ENCODE measurements at places on chromosomes 5 and 9.
A peak's percentile ranks its signal among the peaks of the same experiment; 100 is the strongest.

DNA sequence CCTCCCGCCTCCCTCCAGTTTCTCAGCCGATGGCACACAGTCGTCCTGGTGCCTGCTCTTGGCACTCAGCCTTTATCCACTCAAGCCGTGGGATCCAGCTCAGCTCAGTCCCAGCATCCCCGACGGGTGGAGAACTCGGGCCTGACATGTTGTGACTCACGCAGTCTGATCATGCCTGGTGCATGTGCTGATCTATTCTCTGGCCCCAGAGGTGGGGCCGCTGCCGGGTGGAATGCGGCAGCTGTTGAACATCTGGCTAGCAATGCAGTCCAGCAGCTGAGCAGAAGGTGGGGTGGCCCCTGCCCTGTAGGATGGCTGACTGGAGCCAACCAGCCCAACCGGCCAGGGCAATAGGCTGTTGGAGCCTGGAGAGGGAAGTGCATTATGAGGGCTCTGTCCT, 1.7 kb upstream of the AIF1L start:
- DNase-seq: no peak

- no peak for DNase-seq
These were observed 132.6 kb upstream of the FSTL4 start for GRCh38 chr5:133744960-133745308.

DNA sequence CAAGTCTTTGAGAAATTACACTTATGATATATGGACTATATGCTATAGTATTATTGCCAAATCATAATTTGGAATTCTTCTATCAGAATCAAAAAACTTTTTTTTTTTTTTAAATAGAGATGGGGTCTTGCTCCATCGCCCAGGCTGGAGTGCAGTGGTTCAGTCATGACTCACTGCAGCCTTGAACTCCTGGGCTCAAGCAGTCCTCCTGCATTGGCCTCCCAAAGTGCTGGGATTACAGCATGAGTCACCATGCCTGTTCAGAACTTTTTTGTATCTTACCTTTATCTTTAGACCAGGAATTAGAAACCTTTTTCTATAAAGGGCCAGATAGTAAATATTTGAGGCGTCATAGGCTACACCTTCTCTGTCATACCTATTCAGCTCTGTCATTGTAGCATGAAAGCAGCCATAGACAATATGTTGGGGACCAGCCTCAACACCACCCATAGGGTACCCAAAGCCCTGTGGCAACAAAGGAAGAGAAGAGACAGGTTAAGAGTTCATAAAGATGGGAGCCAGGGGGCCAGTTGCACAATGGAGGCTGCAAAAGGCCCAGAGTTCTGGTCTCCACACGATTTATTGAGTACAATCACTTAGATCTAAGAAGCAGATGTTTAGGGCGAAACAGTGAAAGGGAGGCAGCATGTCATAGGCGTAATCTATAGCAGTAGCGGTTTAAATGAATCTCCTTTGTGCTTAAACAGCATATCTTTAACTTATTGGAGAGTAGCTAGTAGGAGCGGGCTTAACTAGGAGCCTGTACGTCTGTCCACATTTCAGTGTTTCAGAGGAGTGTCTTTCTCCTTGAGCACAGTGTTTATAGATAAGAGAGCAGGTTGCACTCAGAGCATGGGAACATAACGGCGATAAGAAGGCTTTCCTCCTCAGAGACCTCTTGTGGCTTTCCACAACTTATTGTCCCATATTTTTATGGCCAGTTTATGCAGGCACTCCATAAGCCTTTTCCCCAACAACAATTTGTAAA, 12.5 kb downstream of the ECM2 start:
- DNase-seq: no peak

GRCh38 chr5:163385271-163385670, 52.1 kb upstream of the CCNG1 start:
- DNase-seq: no peak

DNA sequence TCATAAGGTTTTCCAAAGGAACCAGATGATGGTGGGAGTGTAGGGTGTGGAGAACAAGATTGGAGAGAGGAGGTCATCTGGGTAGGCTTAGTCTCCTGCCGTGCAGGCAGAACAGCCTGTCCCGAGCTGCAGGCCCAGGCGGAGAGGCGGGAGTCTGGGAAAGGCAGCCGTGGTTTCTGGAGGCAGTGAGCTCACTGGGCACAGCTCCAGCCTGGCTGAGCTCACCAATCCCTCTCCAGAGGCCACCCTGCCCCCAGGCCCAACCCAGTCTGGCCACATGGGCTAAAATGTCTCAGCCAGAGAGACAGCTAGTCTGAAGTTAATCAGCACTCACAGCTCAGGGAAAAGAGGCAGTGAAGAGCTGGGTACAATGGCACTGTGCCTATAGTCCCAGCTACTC, 12.3 kb downstream of the P4HA2 start:
- DNase-seq: no peak

- DNase-seq: no peak
These were observed 171.3 kb downstream of the NR3C1 start for GRCh38 chr5:143231973-143232812.

DNA sequence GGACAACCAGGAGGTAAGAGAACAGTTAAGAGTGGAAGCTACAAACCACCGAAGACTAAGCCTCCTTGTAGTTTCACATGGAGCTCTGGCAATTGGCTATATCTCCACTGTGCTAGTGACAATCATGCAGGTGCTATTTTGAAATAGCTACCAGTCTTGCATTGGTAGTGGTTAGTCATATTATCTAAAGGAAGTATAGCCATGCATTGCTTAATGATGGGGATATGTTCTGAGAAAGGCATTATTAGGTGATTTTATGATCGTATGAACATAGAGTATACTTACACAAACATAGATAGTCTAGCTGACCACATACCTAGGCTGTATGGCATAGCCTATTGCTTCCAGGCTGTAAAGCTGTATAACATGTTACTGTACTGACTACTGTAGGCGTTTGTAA, 28.4 kb downstream of the HSDL2 start:
- DNase-seq: no peak

DNA sequence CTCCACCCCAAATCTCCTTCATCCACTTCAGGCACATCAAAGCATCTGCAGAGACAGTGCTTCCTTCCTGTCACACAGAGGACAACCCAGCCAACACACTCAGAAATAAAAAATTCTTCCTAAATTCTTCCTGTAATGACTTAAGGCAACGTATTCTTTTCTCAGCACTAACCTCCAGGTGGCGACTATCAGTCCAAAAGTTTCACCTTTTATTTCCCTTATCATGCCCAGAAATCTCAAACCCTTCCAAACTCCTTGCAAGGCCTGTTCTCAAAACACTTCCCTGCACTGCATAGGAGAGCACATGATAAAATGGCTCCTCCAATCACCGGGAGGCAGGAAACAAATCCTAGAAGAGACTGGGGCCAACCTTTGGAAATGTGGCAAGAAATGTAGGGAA, 35.1 kb downstream of the SLIT3 start:
- DNase-seq: no peak

GRCh38 chr9:36148311-36149051, 11.9 kb downstream of the GLIPR2 start:
- no peak for DNase-seq

GRCh38 chr9:113587471-113588031, 124.0 kb downstream of the RGS3 start:
- no peak for DNase-seq

- DNase-seq: no peak
These were observed 1849.5 kb upstream of the ACO1 start for GRCh38 chr9:30534896-30535295.

DNA sequence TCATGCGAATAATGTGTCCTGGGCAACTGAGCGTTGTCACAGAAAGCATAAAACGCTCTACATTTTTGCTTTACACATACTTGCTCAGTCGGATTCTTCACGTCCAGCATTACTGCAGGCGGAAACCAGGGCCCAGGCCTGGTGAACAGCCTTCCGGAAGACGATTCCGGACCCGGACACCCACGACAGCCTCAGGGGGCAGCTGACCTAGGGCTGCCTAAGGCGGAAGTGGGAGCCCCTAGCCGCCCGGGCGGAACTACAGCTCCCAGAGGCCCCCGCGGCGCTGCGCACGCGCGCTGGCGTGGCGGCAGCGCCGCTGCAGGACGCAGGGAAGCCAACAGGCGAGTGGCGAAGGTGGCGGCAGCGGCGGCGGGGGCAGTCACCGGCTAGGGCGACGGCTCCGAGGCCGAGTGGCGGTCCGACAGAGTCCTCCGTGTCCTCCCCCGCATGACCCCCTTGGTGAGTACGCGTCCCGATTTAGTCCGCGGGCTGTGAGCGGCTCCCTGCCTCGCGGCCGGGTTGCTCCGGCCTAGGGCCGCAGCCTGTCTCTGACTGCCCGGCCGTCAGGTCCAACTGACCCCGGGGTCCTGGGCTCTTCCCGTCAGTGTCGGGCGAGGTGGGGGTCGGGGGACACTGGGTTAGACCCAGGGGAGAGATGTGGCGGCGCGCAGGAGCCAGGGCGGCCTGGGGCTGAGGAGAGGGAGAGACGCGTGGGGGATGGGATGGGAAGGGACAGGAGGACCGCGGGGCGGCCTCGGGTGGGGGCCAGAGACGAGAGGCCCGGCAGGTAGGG, at the start of gene GAPVD1:
Gene GAPVD1 (plus strand): TSS at position 326 of the 793 bp plus-strand sequence. CDS start 37,096 bp downstream, outside the sequence.
- peak; percentile 97 for DNase-seq

- no peak for DNase-seq
These were observed 69.0 kb downstream of the SCAMP1 start for GRCh38 chr5:78429332-78429980.

- DNase-seq: no peak
These were observed 608.9 kb downstream of the DTWD2 start for GRCh38 chr5:118379470-118379869.

GRCh38 chr5:99272576-99272975, 343.8 kb upstream of the CHD1 start:
- DNase-seq: no peak

- DNase-seq: no peak
These were observed 157.2 kb upstream of the ATP10B start for GRCh38 chr5:161009194-161009593.

DNA sequence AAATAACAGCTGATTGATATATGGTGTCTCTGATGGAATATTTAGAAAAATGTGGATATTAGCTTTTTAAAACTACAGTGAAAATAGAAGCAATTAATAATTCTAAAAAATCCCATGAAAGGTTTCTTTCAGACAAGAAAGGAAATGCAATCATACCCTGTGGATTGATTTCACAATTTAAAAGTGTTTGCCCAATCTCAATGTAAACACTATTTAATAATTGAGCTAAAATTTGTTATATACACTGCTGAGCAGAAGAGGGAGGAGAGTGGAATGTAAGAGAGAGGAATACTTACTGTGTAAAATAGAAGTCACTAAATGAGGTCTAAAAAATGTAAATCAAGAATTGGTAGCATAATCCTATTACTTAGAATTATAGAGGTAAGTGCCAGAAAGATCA, 76.9 kb downstream of the FEM1C start:
- no peak for DNase-seq

GRCh38 chr5:54518146-54518817, 723 bp downstream of the SNX18 start:
- DNase-seq: no peak

- DNase-seq: no peak
These were observed 68.5 kb downstream of the SLC28A3 start for GRCh38 chr9:84271921-84272556.

DNA sequence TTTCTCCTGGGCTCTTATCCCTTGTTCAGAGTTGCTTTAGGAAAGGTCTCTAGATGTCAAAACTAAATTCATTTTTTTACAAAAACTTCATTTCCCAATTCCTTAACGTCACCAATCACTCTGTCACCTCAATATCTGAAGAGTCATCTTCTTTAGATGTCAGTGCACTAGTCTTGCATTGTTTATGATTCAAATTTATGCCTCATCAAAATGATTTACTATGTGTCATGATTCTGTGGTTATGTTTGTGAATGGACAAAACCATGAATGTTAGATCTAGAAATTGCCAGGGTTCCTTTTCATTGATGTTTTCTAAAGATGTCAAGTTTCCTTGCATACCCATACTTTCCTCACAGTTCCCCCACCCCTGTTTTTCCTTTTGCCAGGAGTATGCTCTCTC, 21.5 kb downstream of the CWC27 start:
- no peak for DNase-seq

- no peak for DNase-seq
These were observed 22.6 kb downstream of the CCNJL start for GRCh38 chr5:160289721-160290120.

DNA sequence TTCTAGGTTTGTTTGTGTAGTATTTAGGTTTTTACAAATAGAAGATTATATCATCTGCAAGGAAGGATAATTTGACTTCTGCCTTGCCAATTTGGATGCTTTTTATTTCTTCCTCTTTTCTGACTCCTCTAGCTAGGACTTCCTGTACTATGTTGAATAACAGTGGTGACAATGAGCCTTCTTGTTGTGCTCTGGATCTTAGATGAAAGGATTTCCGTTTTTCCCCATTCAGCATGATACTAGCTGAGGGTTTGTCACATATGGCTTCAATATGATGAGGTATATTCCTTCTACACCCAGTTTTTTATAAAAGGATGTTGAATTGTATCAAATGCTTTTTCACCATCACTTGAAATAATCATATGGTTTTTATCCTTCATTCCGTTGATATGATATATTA, 101.4 kb downstream of the FBXO4 start:
- no peak for DNase-seq

- DNase-seq: no peak
These were observed 36.2 kb upstream of the CKS2 start for GRCh38 chr9:89274838-89275237.

DNA sequence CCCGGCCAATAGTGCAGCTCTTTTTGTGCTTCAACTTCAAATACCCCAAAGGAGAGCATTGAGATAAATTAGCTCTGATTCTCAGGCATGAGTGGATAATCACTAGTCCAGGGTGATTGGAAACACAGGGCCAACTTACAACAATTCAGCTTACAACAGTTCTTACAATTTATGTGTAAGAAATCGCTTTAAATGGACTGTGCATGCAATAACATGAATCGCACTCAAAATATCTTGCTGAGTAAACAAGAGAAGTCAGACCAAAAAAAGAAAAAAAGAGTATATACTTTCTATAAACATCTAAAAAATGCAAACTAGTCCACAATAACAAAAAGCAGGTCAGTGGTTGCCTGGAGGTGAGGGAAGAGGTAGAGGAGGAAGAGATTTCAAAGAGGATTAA, 150.6 kb upstream of the EDIL3 start:
- DNase-seq: no peak

GRCh38 chr5:170254056-170254455, 21.3 kb downstream of the C5orf58 start:
- no peak for DNase-seq

- no peak for DNase-seq
These were observed 154.8 kb downstream of the PAX5 start for GRCh38 chr9:36878986-36879982.

Measured in NCI-H774 (cell line).